ENCODE measurements at places on chromosomes 2 and 18.

- DNase-seq: no peak
Measured at GRCh38 chr2:186771395-186771794, 77.5 kb downstream of the FAM171B start.

- no peak for DNase-seq
Measured at GRCh38 chr2:199186301-199186751, 271.4 kb downstream of the SATB2 start.

DNA sequence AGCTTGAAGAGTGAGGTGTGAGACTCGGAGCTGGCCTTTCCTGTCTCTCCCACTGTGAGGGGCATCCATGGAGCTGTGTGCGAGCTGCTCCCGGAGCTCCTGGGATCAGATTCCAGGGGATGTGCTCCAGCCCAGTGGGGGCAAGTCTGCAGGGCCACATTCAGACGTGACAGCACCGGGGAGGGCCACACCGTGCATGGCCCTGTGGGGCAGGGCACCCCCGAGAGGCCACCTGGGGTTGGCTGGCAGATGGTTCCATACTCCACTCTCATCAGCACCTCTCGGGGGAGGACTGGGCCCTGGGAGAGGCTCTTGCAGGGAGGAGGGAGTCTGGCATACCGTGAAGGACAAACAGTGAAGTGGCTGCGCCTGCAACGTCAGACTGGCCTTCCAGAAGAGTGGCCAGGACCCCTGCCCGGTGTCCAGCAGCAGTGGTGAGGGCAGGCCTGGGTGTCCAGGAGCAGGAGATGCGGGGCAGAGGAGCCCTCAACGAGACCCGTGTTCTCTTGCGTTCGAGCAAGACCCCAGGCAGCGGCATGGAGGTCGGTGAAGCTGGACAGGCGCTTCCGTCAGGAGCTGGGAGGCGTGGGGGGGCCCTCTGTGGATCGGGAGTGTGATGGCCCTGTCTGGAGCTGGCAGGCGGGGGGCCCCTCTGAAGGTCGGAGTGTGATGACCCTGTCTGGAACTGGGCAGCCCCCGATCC, 84.3 kb downstream of the ASB1 start:
- no peak for DNase-seq

DNA sequence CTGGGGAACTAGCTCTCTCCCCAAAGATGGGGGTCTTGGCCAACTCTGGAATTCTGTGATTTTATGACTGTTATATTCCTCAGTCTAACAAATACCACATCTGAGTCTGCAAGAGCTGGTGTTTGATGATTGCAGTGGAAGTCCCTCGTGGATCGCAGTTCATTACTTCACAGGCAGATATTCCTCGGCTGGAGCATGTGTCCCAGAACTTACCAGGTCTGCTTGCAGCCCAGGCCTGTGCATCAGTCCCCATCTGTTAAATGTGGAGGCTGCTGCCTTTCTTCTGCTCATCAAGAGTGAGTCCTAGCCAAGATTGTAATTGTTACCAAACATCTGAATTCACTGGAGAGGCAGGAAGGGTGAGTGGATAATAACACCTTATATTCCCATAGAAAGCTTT, 55.5 kb downstream of the PRKCE start:
- no peak for DNase-seq
